HFFc6 (cell line): ENCODE measurements at places on chromosomes 16 and 17. TPM values are rescaled to one million over a fixed set of nuclear protein-coding genes. Genes with fewer than 3 reads are reported as not detected.

GRCh38 chr16:78100112-78100467, 636 bp downstream of the WWOX start:
- DNase-seq = no peak

DNA sequence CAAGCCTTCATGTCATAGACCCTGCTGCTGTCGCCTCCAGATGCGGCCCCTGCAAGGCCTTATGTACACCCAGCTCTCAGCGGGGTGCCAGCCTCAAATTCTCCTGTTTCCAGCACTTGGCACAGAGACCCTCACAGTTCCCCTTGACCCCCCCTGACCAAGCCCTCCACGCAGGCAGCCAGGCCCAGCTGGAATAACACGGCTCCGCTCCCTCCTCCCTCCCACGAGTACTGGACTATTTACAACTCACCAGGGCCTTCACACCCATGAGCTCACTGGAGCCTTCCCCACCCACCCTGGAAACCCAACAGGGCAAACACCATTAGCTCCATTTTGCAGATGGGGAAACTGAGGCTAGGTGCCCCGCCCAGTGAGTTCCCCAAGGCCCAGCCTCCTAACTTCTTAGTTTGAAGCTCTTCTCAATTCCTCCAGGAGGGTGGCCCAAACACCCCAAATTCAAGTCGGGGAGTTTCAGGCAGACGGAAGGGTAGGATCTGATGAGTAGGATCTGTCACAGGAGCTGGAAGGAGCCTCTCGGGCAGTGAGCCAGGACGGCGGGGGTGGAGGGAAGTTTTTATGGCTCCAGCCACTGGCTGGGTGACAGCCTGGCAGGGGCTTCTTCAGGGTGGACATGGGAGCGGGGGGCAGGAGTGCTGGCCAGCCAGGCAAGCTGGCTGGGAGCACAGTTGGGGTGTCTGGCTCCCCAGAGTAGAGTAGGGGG, 17.5 kb upstream of the DLX4 start:
- no peak for DNase-seq

- no peak for DNase-seq
These were observed 220.3 kb upstream of the IRX3 start for GRCh38 chr16:54506741-54507500.

- DNase-seq = peak; percentile 79
These were observed 55.8 kb upstream of the ADCY9 start for GRCh38 chr16:4172070-4172469.

DNA sequence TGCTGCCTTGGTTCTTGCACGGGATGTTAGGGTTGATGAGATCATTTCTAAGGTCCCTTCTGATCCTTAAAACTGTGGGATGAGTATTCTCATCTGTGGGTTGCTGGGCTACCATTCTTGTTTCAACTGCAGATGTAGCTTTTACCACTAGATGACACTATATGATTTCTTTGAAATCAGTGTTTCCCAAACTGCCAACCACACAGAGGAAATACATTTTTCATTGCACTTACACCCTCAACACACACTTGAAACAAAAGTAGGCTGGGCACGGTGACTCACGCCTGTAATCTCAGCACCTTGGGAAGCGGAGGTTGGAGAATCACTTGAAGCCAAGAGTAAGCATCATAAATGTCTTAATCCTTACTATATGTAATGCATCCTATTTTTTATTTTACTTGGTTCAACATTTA, 15.3 kb downstream of the LCMT1 start:
- DNase-seq = peak; percentile 86

- no peak for DNase-seq
These were observed 12.9 kb upstream of the BBS2 start for GRCh38 chr16:56532714-56533113.

GRCh38 chr16:35174016-35174415, 1714.6 kb downstream of the TP53TG3F start:
- DNase-seq = no peak

- peak; percentile 94 for DNase-seq
These were observed 35.2 kb downstream of the GJC1 start for GRCh38 chr17:44794851-44795413.

GRCh38 chr17:6576038-6576785, 19.9 kb upstream of the PITPNM3 start:
- no peak for DNase-seq

- peak; percentile 77 for DNase-seq
These were observed 131.6 kb upstream of the PLCG2 start for GRCh38 chr16:81647527-81647926.

DNA sequence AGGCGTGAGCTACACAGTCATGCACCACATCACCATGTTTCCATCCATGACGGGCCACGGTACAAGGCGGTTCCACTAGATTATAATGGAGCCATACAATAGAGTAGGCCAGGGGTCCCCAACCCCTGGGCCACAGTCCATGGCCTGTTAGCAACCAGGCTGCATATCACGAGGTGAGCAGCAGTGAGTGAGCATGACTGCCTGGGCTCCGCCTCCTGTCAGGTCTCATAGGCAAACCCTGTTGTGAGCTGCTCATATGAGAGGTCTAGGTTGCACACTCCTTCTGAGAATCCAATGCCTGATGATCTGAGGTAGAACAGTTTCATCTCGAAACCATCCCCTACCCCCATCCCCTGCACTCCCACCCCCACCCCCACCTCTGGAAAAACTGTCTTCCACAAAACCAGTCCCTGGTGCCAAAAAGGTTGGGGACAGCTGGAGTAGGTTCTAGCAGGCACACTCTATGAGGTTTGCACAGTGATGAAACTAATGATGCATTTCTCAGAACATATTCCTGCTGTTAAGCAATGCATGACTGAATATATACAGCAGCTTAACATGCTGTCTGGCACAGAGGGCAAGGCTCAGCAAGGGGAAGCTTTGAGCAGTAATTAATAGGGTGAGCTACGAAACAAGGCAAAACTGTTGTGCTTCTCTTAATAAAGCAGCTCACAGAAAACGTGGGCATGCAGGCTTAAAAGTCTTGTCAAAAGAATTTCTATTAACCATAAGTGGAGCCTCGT, 108.0 kb downstream of the VPS53 start:
- DNase-seq = no peak

GRCh38 chr17:66397486-66397885, 95.1 kb downstream of the PRKCA start:
- DNase-seq = no peak

The TM4SF5 gene
- not detected in 3 replicates for total RNA-seq

The PHB1 gene
- total RNA-seq = 261 to 287 TPM (median 281 TPM) in 3 replicates

The ELOB gene
- total RNA-seq = 334 to 460 TPM (median 366 TPM) in 3 replicates
